GM04504 (cell line): ENCODE measurements at places on chromosomes 1 and 21.

- DNase-seq: no peak
Measured at GRCh38 chr21:31991356-31992331, 118.8 kb downstream of the HUNK start.

GRCh38 chr1:156244126-156244525, 2.1 kb downstream of the BGLAP start:
- no peak for DNase-seq

- DNase-seq: no peak
Measured at GRCh38 chr1:192439373-192440025, 122.7 kb downstream of the RGS21 start.

- no peak for DNase-seq
Measured at GRCh38 chr1:219506473-219506899, 106.4 kb downstream of the ZC3H11B start.

DNA sequence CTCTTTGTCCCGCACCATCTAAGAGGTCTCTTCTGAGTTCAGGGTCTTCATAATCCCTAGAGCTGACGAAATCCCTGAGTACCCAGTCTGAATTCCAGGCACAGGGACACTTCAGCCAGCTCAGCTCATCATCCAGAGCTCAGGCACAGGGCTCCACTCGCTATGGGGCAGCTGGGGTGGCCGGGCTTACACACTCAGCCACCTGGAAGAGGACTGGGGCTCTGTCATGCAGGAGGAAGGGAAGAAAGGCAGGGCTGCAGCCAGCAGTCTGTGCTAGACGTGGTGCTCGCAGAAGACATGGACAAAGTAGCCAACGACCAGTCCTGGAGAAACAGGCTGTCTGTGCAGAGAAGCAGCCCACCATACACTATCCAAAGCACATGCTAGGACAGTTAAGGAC, 88.5 kb downstream of the POFUT2 start:
- no peak for DNase-seq

DNA sequence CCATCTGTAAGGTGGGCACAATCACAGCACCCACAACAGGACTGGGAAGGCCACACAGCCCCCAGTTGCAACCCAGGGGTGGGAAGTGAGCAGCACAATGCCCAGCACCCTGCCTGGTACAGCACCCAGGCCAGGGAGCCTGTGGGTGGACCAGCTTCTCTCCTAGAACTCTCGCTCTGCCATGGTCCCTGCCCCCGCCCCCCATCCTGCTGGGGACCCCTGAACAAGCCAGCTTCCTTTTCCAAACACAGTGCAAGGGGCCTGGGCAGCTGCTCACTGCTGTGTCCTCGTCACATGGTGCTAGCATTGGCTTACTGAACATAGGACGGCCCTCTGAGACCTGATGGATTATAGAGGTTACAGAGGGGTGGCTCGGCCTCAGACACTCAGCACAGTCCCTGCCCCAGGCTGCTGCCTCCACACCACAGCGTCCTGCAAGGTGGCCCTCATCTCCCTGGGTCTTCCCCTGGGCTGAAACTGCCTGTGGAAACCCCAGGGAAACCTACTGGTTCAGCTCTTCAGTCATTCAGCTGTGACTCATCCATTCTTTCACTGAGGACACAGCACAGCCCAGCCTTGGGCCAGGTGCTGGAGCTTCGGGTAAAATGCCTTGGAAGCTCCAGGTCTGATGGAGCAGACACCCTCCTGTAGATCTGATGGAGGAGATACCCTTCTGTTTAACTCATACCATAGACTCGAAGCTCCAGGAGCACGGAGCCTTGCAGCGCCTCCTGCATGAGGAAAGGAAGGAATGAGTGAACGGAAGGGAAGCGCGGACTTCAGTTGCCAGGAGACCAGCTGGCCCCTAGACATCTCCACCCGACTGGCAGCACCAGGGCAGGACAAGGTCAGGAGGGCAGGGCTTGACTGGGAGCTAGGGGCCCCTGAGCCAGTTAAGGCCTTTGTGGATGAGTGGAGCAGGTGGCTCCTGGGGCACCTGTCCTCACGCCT, 8.1 kb upstream of the PRDM16 start:
- no peak for DNase-seq

DNA sequence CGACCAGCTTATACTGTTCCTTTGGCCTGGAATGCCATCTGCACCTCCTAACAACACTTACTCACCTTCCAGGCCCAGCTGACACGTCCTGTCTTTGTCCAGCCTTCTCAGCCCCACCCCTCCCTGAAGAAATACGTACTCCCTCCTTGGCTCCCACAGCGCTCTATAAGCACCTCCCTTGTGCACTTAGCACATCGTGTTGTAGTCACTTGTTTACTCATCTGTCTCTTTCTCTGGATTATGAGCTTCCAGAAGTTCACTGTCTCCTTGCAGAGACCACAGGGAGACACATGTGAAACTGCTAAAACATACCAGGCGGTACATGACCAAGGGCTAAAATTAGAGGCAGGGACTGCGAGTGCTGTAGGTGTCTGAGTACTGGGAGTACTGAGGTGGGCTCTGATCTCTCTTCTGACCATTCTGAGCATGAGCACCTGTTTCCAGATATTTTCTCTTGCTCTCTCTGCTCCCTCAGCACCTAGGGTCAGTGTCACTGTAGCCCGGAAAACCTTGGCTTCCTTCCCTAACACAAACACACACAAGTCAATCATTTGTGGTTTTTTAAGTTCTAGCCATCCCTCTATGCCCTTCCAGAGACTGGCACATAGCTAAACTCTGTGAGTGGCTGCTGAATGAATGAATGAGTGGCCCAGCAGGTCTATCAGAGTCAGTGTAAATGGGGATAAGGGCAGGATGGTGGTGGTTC, 5.1 kb downstream of the DCST1 start:
- no peak for DNase-seq

DNA sequence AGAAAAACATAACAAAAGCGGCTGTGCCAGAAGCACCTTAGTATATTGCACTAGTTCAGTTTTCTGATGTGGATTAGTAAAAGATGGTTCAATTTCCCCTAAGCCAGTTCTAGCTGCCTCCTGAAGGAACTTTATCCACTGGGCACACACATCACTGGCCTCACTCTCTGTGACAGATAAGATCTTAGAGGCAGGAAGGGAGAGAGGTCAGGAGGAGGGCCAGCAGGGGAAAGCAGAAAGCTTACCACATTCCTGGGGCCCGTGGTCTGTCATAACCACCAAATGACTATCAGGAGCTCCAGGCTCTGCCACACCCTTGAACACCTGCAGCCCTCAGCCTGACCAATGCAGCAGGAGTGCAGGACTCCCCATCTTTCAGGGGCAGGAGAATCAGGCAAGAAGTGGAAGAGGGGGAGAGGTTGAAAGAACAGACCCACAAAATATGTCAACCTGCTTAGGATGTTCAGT, 37.8 kb downstream of the LRRC71 start:
- DNase-seq: no peak

DNA sequence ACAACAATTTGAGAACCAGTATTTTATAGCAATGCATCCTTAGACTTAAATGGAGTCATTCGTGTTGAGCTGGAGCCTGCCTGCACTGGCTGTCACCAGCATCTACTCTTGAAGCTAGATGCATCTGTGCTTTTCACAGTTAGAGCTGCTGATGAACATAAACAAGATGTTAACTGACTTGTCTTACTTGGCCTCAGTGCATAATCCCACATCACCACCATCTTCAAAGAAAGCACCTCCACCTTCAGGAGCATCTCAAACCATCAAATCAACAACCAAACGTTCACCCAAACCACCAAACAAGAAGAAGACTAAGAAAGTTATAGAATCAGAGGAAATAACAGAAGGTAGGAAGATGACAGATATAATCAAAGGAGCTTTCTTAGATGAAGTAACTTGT, 71.1 kb downstream of the TPR start:
- no peak for DNase-seq

- no peak for DNase-seq
Measured at GRCh38 chr1:52455686-52456085, 51.3 kb downstream of the PRPF38A start.

- DNase-seq: no peak
Measured at GRCh38 chr1:110585481-110585880, 20.7 kb downstream of the KCNA2 start.

DNA sequence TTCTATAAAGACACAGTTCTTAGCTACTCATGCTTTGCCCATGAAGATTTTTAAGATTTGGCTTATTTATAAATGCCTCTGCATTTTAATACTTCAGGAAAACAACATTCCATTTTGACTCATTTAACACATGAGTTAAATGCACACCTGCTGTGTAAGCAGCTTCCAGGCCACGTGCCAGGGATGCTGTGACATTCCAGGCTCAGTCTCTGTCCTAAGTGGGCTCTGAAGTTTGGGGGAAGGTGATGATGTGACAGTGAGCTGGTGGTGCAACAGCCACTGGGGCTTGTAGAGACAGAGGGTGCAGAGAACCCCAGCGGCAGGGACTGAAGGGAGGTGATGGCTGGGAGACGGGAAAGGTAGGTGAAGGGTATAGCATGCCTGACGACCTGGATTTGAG, 40.7 kb downstream of the HHAT start:
- DNase-seq: no peak

- DNase-seq: no peak
Measured at GRCh38 chr1:26570287-26570686, 40.7 kb downstream of the RPS6KA1 start.

DNA sequence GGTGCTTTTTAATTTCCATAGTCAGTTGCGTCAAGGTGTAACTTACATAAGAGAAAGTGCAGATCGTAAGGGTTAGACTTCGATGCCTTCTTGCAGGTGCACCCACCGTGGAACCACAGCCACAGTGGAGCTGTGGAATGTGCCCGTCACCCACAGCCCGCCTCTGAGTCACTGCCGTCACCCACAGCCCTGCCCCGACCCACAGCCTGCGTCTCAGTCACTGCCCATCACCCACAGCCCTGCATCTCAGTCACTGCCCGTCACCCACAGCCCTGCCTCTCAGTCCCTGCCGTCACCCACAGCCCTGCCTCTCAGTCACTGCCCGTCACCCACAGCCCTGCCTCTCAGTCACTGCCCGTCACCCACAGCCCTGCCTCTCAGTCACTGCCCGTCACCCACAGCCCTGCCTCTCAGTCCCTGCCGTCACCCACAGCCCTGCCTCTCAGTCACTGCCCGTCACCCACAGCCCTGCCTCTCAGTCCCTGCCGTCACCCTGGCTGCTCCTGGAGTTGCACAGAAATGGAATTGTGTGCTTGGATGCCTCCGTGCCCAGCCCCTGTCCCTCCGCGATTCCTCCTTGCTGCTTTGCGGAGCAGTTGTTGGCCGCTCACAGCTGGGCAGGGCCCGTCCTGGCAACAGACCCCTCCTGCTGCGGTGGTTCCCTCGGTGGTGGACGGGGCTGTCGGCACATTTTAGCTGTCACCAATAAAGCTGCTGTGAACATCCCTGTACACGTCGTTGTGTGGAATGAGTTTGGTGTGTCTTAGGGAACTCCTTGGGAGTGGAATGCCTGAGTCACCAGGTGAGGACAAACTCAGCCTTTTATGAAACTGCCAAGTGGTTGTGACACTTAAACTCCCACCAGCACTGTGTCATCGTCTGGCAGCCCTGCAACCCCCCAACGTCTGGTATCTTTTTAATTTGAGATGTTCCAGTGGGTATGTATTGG, 44.9 kb upstream of the COL6A2 start:
- peak; percentile 81 for DNase-seq

- DNase-seq: no peak
Measured at GRCh38 chr1:224743608-224744164, 127.6 kb downstream of the CNIH3 start.

GRCh38 chr1:223245411-223245810, 102.4 kb upstream of the TLR5 start:
- DNase-seq: no peak
